ENCODE measurements at places on chromosomes 6 and 20. TPM values are rescaled to one million over a fixed set of nuclear protein-coding genes. Genes with fewer than 3 reads are reported as not detected.

Gene SRSF12
- 0.44 TPM for total RNA-seq

Gene BPIFB1
- not detected for total RNA-seq

Gene ZBTB22
- 12.4 TPM for total RNA-seq

Gene CYP21A2
- total RNA-seq = not detected

Gene NUS1
- total RNA-seq = 18.9 TPM

Gene ZBTB12
- total RNA-seq = 1.7 TPM

Gene GGTLC1
- not detected for total RNA-seq

Gene PSORS1C2
- total RNA-seq = not detected

Gene C20orf202
- total RNA-seq = not detected

- no peak for DNase-seq
Observed at GRCh38 chr6:22928775-22929174, 359.4 kb downstream of the HDGFL1 start.

DNA sequence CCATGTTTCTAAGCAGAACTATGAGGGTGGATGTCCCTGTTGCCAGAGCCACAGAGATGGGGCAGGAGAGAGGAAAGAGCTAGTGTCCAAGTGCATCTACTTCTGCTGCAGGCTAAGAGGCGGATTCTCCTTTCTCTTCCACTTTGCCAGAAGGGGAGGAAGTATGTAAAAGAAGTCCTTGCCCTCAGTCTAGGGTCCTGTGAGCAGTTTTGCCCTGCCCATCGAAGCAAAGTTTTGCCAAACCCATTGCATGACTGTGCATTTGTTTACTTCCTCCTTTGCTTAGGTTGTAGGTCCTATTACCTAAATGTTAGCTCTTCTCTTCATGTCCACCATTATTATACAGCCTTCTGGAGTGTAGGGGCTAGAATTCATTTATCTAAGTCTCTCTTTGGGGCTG, 106.2 kb upstream of the ARMC2 start:
- DNase-seq = no peak

DNA sequence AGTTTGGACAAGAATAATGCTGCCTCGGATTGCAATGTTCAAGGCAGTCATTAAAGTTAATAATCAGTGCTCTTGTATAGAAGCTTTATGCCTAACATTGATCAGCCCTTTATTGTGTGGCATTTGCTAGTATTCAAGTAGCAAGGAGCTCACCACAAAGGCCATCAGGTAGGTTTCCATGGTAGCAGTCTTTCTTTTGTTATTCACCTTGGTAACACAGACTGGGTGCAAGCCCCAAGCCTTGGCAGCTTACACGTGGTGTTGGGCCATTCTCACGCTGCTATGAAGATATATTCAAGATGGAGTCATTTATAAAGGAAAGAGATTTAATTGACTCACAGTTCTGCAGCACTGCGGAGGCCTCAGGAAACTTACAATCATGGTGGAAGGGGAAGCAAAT, 149.3 kb downstream of the ADAT2 start:
- DNase-seq = no peak

GRCh38 chr6:5205035-5205507, 55.7 kb downstream of the LYRM4 start:
- DNase-seq = no peak

DNA sequence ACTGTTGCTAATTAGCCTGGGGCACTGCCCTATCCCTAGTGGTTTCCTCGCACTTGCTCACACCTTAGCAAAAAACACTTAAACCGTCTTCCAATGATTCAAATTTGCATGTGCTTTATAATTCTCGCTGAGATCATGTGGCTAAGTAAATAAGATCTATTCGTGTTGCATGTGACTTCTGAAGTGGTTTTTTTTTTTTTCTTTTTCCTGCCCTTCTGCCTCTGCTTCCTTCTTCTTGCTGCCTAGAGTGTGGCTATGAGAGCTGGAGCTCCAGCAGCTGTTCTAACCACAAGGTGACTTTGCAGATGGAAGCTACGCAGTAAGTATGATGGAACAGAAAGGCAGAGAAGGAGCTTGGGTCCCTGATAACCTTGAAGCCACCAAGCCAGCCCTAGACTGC, 36.5 kb downstream of the SULF2 start:
- DNase-seq = no peak

DNA sequence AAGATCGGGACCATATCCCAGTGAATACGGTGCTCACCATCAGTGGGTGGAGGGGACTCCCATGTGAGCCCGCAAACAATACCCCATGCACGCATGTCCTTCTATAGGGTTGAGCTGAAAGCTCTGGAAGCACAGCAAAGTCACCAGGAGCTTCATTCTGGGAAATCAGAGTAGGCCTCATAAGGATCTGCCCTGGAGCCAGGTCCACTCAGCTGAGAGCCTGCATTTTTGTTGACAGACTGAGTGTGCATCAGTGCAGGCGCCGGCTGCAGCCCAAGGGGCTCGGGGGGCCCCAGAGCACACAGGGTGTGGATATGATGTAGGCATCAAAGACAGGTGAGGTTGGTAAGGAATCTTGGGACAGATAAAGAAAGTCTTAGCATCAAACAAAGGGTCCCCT, 79.8 kb upstream of the CD93 start:
- DNase-seq = no peak

- no peak for DNase-seq
Observed at GRCh38 chr6:145241039-145241438, 494.3 kb downstream of the EPM2A start.

DNA sequence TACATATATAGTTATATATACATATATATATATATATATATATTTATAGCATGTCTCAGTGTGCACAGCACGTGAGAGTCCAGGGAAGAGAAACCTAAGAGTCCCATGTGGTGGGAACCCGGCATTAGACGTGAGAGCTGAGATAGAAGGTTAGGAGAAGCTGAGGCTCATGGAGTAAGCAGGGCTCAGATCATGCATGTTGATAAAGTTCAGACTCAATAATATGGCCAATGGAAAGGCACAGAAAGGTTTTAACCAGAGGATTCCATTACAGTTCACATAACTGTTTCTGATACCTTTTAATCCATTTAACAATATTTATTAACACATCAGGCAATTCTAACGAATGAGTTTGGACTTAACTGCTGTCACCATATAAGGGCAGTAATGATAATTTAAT, 143.4 kb downstream of the MYB start:
- no peak for DNase-seq

GRCh38 chr6:18215436-18215835, 48.9 kb downstream of the DEK start:
- DNase-seq = no peak

GRCh38 chr6:43544461-43544860, 27.6 kb downstream of the POLR1C start:
- DNase-seq = no peak

DNA sequence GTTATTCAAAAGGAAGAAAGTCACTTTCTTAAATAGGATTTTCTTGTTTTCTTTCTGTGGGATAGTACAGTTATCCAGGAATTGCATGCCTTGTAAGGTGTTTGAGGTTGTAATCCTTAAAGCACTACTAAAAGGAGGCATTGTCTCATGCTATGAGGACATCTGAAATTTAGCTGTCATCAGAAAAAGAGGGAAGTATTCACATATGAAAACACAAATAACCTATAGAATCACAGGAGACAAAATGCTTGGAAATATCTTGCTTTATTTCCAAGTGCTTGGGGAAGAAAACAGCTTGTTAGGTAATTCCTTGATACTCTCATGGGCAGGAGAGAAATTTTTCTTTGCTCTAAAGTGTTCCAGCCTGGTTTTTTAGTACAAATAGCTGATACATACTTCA, 40.1 kb downstream of the HECA start:
- no peak for DNase-seq

DNA sequence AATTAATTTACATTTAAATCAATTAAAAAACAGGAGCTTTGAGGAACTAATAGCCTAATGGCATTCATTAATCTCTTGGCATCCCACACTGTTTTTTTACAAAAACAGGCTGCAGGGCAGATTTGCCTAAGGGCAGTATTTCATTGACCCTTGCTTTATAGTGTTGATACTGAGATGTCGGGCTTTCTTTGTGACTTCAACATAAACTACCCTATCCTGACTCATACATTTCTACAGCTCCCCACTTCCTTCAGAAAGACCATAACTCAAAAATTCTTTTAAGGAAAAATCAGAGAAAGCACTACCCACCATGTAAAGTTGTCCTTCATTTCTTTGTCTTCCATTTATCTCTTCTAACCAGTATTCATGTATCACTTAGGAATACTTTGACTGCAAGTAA, 92.2 kb upstream of the NT5E start:
- no peak for DNase-seq

- no peak for DNase-seq
Observed at GRCh38 chr20:4919047-4919704, 82.1 kb downstream of the SLC23A2 start.

- no peak for DNase-seq
Observed at GRCh38 chr6:11083956-11084355, 9.7 kb upstream of the SMIM13 start.

GRCh38 chr6:30748851-30749540, 4.6 kb upstream of the IER3 start:
- no peak for DNase-seq

DNA sequence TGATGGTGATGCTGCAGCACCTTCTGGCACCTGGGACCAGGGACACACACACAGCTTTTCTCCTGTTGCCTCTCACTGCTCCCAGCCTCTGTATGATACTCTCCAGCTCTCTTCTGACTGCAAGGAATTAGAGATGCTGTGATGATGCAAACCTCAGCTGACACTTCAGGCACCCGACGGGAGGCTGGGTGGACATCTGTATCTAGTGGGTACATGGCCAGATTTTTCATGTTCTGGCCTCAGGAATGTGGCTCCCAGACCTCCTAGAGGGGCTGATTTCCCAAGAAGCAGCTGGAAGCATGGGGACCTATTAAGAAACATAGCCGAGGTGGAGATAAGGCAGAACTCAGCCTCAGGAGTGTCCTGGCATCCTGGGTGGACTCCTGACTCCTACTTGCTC, 6.8 kb upstream of the EPB41L1 start:
- DNase-seq = no peak

DNA sequence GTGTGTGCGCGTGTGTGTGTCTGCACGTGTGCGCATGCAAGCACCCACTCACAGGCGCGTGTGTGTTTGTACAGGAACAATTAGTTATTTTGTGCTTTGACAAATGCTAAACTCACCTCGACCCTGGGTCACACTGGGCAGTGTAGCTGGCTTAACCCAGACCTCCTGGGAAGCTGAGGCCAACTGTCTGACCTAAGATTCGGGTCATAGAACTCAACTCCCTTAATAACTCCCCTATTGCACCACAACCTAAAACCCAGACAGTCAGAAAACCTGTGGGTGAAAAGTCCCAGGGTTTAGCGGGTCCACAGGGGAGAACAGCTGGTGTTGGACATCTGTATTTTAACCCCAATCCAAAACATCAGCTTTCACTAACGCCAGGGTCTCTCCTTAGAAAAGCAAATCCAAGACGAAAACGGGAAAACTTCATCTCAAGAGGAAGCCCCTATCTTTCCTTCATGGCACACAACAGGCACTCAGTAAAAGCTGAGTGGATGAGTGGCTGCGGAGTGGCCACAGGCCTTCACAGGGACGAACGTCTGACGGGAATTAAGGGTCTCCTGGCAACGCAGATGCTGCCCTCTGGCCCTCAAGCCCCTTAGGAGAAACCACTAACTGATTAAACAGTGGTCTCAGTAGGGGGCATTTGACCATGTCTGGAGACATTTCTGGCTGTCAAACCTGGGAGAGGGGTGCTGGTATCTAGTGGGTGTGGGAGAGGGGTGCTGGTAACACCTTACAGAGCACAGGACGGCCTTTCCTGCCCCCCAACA, 4.5 kb downstream of the PMEPA1 start:
- no peak for DNase-seq

DNA sequence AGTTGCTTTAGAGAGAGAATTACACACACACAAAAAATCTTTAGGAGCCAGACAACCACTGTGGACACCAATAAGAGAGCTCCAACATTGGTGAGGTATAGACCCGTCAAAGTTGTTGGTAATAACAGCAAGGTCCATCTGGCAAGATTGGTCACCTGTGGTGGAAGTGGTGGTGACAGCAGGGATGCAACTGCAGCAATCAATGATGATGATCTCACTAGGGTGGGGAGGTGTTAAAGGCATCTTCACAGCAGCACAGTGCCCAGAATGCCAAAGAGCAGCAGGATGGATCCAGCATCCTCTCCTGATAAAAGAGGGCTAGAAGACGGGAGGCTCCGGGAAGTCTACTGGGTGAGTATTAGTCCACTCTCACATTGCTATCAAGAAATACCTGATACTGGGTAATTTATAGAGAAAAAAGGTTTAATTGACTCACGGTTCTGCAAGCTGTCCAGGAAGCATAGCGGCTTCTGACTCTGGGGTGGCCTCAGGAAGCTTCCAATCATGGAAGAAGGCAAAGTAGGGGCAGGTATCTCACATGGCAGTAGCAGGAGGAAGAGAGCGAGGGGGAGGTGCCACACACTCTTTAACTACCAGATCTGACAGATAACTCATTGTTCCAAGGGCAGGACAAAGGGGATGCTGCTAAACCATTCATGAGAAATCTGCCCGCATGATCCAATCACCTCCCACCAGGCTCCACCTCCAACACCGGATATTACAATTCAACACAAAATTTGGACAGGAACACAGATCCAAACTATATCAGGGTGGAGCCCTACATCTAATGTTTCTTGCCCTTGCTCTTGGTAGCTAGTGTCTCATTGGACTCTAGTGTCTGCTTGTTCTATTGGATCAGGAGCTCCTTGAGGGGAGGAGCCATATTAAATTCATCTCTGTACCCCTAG, 48.9 kb downstream of the KLHL31 start:
- DNase-seq = no peak

Data from glomerular endothelial cell (primary cell).